ENCODE measurements at places on chromosomes 3 and 15.

GRCh38 chr3:58214484-58215316 is 3.9 kb upstream of the DNASE1L3 start:
- DNase-seq: no peak

DNA sequence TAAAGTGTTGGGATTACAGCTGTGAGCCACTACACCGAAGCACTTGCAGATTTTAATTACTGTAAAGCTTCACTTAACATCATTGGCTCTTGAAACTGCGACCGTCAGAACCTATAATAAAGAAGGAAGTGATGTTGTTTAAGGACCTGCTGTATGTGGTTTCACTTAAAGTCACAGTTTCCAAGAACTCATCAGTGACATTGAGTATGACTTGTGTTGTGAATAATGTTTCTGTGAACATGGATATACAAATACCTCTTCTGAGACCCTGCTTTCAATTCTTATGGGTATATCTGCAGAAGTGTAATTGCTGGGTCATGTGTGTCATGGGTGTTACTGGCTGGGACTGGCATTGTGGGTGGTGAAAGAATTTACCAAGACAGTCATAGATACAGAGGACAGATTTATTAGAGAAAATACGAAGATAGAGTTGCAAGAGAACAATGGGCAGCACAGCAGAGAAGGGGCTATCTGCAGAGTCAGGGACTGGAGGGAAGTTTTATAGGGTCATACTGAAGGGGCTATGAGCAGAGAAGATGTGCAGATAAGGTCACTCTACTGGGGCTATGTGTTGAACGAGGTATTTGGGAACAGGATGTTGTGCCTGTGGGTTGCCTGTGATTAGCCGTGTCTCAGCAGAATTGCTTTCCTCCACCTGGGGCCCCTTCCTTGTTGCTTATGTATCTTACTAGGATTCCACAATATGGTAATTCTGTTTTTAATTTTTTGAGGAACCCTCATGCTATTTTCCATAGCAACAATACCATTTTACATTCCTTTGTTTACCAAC is 4.5 kb downstream of the NDUFB5 start:
- DNase-seq: no peak

- no peak for DNase-seq
Measured at GRCh38 chr3:136840252-136840651, 21.3 kb downstream of the SLC35G2 start.

DNA sequence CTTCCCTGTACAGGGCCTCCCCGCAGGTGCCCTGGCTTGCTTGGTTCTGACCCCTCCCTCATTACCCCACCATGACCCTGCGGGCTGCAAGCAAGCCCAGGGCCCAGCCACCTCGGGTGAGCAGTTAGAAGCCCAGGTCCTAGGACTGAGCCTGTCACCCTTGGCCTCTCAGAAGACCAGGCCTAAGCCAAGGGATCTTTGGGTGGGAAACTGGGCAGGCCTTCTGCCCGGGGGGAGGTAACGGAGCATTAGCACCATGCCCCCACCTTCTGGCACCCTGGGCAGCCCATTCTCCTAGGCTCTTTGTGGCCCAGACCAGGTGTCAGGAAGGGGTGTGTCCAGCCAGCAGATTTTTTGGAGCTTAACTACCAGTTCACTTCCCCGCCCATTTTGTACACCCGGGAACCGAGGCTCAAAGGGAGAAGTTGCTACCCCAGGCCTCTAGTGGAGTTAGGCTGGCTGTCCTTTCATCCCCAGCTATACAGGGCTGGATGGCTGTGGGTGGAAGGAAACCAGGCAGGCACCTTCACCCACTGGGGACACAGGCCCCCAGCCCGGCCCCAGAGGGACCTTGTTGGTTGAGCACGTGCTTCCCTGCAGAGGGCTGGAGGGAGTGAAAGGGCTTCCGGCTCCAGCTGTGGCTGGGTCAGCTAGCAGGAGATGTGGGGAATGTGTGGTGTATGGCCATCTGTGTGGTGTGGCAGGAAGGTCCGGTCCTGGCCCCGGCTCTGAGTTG is 1.4 kb downstream of the CSK start:
- no peak for DNase-seq

GRCh38 chr3:89565098-89565497 is 457.7 kb downstream of the EPHA3 start:
- no peak for DNase-seq
